CD4-positive, alpha-beta T cell treated with Interleukin-4 for 1 hour (primary cell): ENCODE measurements at places on chromosomes 4 and X.

- no peak for DNase-seq
These were observed 48.5 kb downstream of the WDFY3 start for GRCh38 chr4:84917869-84918600.

GRCh38 chr4:1822568-1823544 is 29.8 kb downstream of the FGFR3 start:
- no peak for DNase-seq

DNA sequence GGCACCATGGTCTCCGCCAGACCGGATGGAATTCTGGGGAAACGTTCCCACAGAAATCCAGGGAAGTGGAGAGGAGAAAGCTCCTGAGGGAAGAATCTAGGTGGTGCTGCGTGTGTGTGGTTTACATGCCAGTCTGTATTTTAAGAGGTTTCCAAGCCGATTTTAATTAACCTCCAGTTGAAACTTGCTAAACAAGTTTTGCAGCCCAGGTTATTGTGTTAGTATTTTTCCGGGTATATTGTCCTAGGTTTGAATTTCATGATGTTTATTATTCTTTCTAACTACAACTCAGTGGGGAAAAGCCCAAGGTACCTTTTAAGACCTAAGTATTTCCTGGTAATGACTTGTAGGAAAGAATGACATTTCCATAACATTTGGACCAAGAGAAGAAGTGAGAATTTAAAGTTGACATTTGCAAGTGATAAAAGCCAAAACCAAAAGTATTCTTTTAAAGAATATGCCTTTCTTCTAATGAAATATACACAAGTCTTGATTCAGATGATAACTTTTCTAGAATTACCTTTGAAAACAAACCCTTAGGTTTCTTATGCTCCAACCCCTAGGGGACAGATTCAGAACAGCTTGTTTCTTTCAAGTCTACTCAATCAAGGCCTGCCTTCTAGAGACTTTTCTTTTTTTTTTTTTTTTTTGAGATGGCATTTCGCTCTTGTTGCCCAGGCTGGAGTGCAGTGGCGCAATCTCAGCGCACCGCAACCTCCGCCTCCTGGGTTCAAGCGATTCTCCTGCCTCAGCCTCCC is 14.6 kb downstream of the SAT1 start:
- no peak for DNase-seq

DNA sequence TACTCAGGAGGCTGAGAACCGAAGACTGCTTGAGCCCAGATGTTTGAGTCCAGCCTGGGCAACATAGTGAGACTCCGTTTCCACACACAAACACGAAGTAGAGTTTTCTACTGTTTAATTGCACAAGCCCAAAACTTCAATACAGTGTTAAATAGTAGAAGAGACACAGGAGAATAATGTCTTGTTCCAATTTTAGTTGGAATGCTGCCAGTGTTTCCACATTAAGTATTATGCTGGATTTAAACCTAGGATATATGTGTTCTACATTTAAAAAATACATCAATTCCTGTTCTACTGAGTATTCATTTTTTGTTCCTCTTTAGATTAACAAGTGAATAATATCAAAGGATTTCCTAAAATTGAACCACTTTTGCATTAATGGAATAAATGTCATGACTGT is 91.3 kb downstream of the LCORL start:
- no peak for DNase-seq

- no peak for DNase-seq
These were observed 315.1 kb downstream of the STK32B start for GRCh38 chr4:5366421-5366820.

DNA sequence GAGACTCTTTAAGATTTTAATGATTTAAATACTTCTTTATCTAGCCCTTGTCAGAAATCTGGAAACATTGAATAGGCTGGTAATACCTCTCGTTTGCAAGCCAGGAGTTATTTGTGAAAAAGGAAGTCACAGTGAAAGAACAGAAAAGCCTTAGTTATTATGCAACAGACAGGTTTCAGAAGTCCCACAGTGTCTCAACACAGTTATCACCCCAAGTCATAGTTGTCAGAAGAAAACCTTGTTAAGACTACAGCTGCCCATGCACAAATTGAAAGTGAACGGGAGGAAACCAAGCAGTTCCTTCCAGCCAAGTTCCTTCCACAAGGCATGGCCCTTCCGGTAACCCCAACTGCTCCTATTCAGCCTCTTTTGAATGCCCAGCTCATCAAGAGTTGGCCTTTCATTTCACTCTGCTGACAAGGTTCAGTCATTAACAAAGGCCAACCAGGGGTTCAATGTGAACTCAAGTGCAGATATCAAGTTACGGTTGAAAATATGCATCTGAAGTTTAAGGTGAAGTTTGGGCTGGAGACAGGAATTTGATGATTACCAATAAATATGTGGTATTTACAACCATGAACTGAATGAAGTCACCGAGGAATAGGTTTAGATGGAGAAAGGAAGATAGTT is 15.6 kb downstream of the ALPK1 start:
- no peak for DNase-seq

DNA sequence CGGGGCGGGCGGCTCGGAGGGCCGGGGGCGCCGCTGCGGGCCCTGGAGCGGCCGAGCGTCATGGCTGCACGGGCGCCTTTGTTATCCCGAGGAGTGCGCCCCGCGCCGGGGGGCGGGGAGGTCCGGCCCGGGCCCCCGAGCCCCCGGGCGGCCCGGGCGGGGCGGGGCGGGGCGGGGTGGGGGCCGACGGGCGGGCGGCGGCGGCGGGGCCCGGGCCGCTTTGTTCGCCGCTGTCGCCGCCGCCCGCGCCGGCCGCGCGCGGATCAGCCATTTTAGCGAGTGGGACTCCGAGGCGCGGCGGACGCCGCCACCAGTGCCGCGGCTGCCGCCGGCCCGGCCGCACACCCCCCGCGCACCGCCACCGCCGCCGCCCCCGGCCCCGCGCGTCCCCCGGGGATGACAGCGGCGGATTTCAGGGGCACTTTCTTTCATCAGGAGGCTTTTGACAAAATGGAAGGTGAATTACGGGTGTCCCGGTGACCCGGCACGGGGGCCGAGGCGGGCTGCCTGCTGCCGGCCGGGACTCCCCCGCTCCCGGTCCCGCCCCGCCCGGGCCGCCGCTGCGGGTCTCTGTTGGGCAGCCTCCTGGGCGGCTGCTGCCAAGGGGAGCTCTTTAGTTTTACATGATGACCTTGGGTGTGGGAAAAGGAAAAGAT is 1.2 kb downstream of the HMGB3 start:
- DNase-seq, result no peak
